ENCODE measurements at places on chromosomes 16 and 17. TPM values are rescaled to one million over a fixed set of nuclear protein-coding genes. Genes with fewer than 3 reads are reported as not detected.

- no peaks in the 10 kb centered on the region for H3K4me1 ChIP-seq
- no peak overlapping the region for H3K4me3 ChIP-seq
- no peaks in the 10 kb centered on the region for H3K27me3 ChIP-seq
- no peaks in the 10 kb centered on the region for H3K36me3 ChIP-seq
- DNase-seq = no peak
Measured at GRCh38 chr16:51577621-51578303, 426.7 kb upstream of the SALL1 start.

DNA sequence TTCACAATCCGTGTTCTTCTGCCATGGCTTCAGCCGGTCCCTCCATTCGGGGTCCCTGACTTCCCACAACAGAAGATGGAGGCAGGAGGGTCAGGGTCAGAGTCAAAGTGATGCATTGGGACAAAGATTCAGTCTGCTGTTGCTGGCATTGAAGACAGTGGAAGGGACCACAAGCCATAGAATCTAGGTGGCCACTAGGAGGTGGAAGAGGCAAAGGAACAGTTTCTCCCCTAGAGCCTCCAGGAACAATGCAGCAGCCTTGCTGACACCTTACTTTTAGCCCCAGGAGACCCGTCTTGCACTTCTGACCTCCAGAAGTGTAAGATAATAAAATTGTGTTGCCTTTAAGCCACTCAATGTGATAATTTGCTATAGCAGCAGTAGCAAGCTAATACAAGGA lies 55.9 kb downstream of the MFSD11 start:
- H3K4me3 ChIP-seq = no peak overlapping the region
- peaks cover 13% of the 10 kb centered on the region for H3K4me1 ChIP-seq
- no peaks in the 10 kb centered on the region for H3K27me3 ChIP-seq
- DNase-seq = peak; percentile 18
- peaks cover 4% of the 10 kb centered on the region for H3K36me3 ChIP-seq

- peak; percentile 68 for DNase-seq
- H3K27me3 ChIP-seq = no peaks in the 10 kb centered on the region
- H3K4me1 ChIP-seq = peaks cover 68% of the 10 kb centered on the region
- peak overlapping the region; percentile 29 for H3K4me3 ChIP-seq
- H3K36me3 ChIP-seq = peaks cover 62% of the 10 kb centered on the region
Measured at GRCh38 chr17:78708510-78708973, 73.5 kb downstream of the CYTH1 start.

GRCh38 chr16:71258372-71258771 lies 27.9 kb upstream of the HYDIN start:
- peaks cover 27% of the 10 kb centered on the region for H3K27me3 ChIP-seq
- DNase-seq = no peak
- H3K4me1 ChIP-seq = no peaks in the 10 kb centered on the region
- H3K36me3 ChIP-seq = no peaks in the 10 kb centered on the region

DNA sequence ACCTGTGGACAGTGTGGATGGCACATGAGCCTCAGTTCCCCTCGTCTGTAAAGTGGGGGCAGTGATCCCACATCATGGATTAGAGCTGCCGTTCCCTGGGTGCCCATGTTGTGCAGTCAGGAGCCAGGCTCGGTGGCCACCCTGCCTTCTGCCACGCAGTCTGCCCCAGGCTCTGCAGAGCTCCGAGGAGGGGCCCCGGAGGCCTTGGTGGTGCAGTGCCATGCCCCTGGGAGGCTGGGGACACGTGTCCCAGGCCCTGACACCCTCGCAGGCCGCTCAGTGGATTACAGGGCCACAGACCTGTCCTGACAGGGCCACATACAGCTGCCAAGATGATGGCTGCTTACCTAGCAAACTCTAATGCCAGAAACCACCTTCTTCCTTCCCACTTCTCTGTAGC lies 59.7 kb upstream of the ZNF469 start:
- no peak for DNase-seq
- no peaks in the 10 kb centered on the region for H3K27me3 ChIP-seq
- H3K36me3 ChIP-seq = no peaks in the 10 kb centered on the region
- no peak overlapping the region for H3K27ac ChIP-seq
- no peak overlapping the region for H3K4me3 ChIP-seq

DNA sequence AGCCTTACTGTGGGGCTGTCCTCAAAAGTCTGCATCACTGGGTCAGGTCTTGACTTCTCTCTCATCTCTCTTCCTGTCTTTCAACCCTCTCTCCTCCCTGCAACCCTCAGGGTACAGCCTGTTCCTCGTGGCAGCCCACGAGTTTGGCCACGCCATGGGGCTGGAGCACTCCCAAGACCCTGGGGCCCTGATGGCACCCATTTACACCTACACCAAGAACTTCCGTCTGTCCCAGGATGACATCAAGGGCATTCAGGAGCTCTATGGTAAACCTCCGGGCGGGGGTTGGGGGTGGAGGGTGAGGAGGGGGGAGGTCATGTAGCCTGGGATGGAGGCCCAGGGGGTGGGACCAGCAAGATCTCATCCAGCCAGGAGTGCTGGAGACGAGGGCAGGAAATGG lies 12.7 kb downstream of the MMP2 start:
- H3K36me3 ChIP-seq = no peaks in the 10 kb centered on the region
- no peaks in the 10 kb centered on the region for H3K4me1 ChIP-seq
- H3K27ac ChIP-seq = no peak overlapping the region
- H3K27me3 ChIP-seq = no peaks in the 10 kb centered on the region
- no peak overlapping the region for H3K4me3 ChIP-seq

GRCh38 chr17:323721-324571 lies 28.7 kb downstream of the RPH3AL start:
- H3K27me3 ChIP-seq = no peaks in the 10 kb centered on the region
- H3K4me3 ChIP-seq = no peak overlapping the region
- no peaks in the 10 kb centered on the region for H3K4me1 ChIP-seq
- no peaks in the 10 kb centered on the region for H3K36me3 ChIP-seq

- H3K27ac ChIP-seq = no peak overlapping the region
- no peak for DNase-seq
- no peak overlapping the region for H3K4me3 ChIP-seq
- H3K4me1 ChIP-seq = no peaks in the 10 kb centered on the region
- H3K36me3 ChIP-seq = no peaks in the 10 kb centered on the region
Measured at GRCh38 chr17:69176457-69176795, 34.7 kb upstream of the ABCA6 start.

DNA sequence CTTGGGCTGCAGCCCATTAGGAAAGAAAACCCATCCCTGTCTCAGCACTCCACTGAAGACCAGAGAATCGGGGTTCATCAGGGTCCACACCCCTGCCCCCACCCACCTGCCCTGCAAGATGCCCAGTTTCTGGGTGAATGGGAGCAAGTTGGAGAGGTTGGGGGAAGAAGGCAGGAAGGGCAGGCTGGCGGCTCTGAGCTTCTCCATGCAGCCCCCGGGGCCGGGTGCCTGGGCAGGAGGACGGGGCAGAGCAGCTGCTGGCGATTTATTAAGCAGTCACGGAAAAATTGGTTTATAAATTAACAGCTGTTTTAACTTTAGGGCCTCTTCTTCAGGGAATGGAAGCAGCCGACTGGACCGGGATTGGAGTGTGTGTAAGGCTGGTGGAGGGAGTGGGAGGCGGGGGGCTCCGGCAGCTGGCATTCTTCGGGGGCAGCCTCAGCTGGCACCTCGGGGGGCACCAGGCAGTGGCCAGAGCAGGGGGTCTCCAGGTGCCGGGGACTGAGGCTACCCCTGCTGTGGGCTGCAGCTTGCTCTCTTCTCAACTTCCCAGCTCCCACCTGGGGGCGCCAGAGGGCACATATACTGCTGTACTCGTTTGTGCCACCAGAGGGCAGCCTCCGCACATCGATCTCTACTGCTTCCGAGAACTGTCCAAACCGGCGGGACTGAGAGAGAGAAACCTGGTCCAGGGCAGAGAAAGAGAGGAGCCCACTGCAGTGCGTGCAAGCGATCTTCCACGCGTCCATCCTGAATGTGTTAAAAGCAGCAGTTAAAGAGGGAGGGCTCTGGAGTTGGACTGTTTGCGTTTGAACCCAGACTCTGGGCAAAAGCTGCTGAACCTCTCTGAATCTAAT lies 5.0 kb upstream of the PPP1R1B start:
- no peaks in the 10 kb centered on the region for H3K36me3 ChIP-seq
- H3K27ac ChIP-seq = peak overlapping the region; percentile 89
- peaks cover 27% of the 10 kb centered on the region for H3K4me1 ChIP-seq

GRCh38 chr16:81421126-81421525 lies 23.5 kb upstream of the CMIP start:
- peaks cover 11% of the 10 kb centered on the region for H3K4me1 ChIP-seq
- H3K27ac ChIP-seq = no peak overlapping the region
- no peak overlapping the region for H3K4me3 ChIP-seq
- H3K36me3 ChIP-seq = no peaks in the 10 kb centered on the region

DNA sequence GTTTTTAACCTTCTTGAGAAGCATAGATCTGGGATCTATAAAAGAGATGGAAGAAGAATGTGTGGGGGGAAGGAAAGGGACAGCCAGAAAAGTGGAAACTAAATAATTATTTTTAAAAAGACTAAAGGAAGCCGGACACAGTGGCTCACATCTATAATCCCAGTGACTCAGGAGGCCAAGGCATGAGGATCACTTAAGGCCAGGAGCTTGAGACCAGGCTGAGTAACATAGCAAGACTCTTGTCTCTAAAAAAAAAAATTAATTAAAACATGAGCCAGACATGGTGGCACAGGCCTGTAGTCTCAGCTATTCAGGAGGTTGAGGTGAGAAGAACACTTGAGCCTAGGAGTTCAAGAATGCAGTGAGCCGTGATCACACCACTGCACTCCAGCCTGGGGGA lies 335.1 kb downstream of the GRIN2A start:
- H3K36me3 ChIP-seq = no peaks in the 10 kb centered on the region
- no peak for DNase-seq
- no peaks in the 10 kb centered on the region for H3K27me3 ChIP-seq
- H3K27ac ChIP-seq = no peak overlapping the region
- no peak overlapping the region for H3K4me3 ChIP-seq

- DNase-seq = no peak
- no peaks in the 10 kb centered on the region for H3K27me3 ChIP-seq
- no peaks in the 10 kb centered on the region for H3K36me3 ChIP-seq
Measured at GRCh38 chr16:70712942-70713341, 27.1 kb upstream of the MTSS2 start.

DNA sequence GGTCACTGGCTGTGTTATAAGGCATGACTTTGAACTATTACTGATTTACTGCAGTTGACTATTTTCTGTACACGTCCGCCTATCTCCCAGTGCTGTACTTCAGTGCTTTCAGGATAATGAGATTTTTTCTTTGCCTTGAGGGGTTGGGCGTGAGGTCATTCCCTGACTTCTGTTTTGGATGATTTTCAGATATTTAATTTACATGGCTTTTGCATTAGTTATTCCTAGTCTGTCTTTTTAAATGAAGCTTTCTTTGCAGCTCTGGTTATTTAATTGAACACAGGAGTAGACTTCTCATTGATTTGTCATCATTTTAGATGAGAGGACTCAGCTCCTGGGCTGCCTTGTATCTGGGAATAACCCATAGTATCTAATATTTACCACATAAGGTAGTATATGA lies 23.7 kb downstream of the WIPF2 start:
- no peaks in the 10 kb centered on the region for H3K27me3 ChIP-seq
- DNase-seq = no peak
- H3K27ac ChIP-seq = no peak overlapping the region
- H3K4me1 ChIP-seq = peaks cover 11% of the 10 kb centered on the region
- peaks cover 5% of the 10 kb centered on the region for H3K36me3 ChIP-seq

DNA sequence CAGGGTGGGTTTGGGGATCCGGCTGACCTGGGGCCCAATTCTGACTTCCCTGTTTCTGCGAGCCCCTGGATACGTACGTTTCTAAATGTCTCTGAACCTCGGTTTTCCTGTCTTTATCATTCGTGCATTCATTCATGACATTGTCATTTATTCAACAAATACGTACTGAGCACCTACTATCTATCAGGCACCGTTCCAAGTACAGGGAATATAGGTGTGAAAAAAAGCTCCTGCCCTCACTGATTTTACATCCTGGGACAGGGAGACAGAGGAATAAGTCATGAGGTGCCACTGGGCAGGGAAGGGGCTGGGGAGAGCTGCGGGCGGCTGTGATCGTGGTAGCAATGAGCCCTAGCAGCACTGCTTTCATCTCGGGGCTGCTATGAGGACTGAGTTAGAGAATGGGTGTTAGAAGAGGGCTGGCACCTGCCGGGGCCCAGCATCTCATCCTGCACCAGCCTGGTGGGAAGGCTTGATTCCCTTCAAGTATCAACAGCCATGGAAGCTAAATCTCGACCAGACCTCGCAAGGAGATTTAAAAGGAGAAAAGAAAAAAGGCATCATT lies 88.3 kb upstream of the DNAH17 start:
- no peaks in the 10 kb centered on the region for H3K27me3 ChIP-seq
- peak overlapping the region; percentile 76 for H3K27ac ChIP-seq
- H3K36me3 ChIP-seq = peaks cover 42% of the 10 kb centered on the region

GRCh38 chr17:64580384-64581315 lies 73.9 kb downstream of the CEP95 start:
- no peak overlapping the region for H3K4me3 ChIP-seq
- DNase-seq = no peak
- peak overlapping the region; percentile 36 for H3K27ac ChIP-seq
- no peaks in the 10 kb centered on the region for H3K27me3 ChIP-seq
- H3K36me3 ChIP-seq = peaks cover 27% of the 10 kb centered on the region

DNA sequence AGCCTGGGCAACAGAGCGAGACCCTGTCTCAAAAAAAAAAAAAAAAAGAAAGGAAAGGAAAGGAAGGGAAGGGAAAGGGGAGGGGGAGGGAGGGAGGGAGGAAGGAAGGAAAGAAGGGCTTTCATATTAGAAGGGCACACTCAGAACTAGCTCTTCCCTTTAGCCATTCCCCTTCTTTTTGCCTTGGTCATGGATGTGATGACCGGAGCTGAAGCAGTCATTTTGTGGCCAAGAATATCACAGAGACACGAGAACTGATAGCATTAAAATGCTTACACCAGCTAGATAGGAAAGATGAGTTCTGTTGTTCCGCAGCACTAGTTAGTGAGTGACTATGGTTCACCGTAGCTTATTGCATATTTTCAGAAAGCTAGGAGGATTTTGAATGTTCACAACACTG lies 32.8 kb upstream of the TNRC6A start:
- no peak overlapping the region for H3K4me3 ChIP-seq
- no peak overlapping the region for H3K27ac ChIP-seq
- H3K36me3 ChIP-seq = no peaks in the 10 kb centered on the region
- peaks cover 9% of the 10 kb centered on the region for H3K27me3 ChIP-seq

- H3K27ac ChIP-seq = no peak overlapping the region
- DNase-seq = no peak
- no peaks in the 10 kb centered on the region for H3K27me3 ChIP-seq
Measured at GRCh38 chr16:766820-767640, 6.5 kb downstream of the MSLN start.

SRCIN1 gene
- 0.20 TPM for total RNA-seq

IKZF3 gene
- 37.9 TPM for total RNA-seq

ZNF23 gene
- total RNA-seq = 7.3 TPM

NTN1 gene
- total RNA-seq = not detected

AIPL1 gene
- not detected for total RNA-seq

TP53TG3 gene
- not detected for total RNA-seq

SPATA32 gene
- 0.20 TPM for total RNA-seq

GCGR gene
- total RNA-seq = not detected

CACNG4 gene
- not detected for total RNA-seq

Data from activated CD4-positive, alpha-beta memory T cell treated with anti-CD3 and anti-CD28 coated beads, Interleukin-2, amount 10 ng/mL, durations not matched to agents 7 days and 5 days (primary cell).